Cerebellar cortex (tissue), 1 donor: ENCODE measurements at places on chromosomes 4 and X.

DNA sequence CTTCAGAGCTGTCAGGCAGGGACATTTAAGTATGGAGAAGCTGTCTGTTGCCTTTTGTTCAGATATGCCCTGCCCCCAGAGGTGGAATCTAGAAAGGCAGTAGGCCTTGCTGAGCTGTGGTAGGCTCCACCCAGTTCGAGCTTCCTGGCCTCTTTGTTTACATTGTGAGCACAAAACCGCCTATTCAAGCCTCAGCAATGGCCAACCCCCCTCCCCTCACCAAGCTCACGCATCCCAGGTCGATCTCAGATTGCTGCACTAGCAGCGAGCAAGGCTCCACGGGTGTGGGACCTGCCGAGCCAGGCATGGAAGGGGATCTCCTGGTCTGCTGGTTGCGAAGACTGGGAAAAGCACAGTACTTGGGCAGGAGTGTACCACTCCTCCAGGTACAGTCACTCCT, 59.3 kb downstream of the ZNF674 start:
- no peak for DNase-seq

DNA sequence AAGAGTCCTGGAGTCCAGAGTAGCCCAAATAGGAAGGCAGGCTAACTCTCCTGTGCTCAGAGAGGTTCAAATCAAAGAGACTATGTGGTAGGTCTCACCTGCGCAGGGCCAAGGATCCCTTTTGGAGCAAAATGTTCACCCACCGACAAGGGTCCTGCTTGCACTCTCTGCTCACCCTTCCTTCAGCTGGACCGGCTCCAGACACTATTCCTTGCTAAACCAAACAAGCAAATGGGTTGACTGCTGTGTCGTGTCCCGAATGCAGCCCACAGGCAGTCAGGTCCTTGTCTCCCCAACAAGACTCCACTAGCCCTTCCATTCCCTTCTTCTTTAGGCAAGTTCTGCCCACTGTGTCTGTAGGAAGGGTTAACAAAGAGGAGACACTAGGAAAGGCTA, 760 bp downstream of the TRMT2B start:
- DNase-seq, result no peak

GRCh38 chr4:165512424-165512823, 133.6 kb downstream of the CPE start:
- no peak for DNase-seq

GRCh38 chrX:136207546-136207945, 43.7 kb downstream of the MAP7D3 start:
- DNase-seq, result no peak

- DNase-seq, result no peak
Observed at GRCh38 chrX:10041383-10041782, 74.2 kb downstream of the CLDN34 start.

DNA sequence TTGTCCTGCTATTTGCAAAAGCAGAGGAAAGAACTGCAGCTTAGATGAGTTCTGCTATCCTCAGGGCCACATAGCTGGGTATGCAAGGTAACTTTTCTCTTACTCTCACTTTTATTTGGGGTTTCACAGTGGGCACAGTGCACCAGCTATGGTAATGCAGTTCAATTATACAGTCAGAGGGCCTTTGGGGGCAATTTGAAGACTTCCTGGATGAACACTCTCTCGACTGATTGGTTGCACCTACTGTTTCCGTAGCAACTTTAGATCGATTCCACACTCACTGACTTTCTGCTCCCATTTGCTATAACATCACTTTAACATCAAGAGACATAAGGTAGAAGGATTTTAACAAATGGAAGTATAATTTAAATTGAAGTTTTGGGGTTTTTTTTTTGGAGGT, 128.6 kb downstream of the SLC39A8 start:
- no peak for DNase-seq

DNA sequence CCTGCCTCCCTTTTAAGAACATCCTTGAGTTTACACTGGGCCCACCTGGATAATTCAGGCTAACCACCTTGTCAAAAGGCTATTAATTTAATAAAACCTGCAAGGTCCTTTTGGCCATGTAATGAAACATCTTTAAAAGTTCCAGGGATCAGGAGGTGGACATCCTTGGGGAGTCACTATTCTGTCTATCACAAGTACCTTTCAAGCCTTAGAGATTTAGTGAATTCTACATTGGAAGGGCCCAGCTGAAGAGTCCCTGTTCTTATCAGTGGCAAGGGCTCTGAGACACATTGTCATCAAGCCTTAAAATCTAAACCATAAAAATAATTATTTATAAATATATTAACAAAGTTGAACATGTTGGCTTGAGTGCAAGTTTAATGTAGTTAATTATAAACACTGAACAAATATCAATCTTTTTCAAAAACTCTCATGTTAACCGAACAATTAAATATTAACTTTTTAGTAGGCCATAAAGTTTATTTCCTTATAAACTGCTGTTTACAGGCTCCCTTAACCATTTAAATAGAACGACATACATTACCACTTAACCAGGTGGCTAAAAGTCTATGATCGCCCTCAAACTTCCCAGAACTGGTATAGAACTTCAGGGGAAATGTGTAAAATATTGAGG, 104.4 kb upstream of the CBR4 start:
- DNase-seq, result no peak

DNA sequence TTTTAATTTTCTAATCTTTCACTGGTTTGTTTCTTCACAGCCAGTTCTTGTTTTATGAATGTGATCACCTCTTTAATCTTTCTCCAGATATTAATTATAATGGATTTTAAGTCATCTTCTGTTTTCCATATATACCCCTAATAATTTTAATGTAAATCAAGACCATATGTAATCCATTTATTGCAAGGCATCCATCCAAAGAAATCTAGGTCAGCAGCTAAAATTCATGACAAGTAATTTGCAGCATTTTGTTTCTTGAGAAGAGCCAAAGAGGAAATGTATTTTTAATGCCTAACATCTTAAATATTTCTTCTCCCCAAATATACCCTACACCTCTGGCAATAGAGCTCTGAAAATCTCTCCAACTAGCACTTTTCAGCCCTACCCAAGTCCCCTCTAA, 81.1 kb downstream of the SUPT20HL2 start:
- DNase-seq, result no peak

- no peak for DNase-seq
Observed at GRCh38 chr4:165152527-165152926, 39.9 kb upstream of the TMEM192 start.

GRCh38 chr4:12697970-12698369, 786.2 kb downstream of the RAB28 start:
- DNase-seq, result no peak

DNA sequence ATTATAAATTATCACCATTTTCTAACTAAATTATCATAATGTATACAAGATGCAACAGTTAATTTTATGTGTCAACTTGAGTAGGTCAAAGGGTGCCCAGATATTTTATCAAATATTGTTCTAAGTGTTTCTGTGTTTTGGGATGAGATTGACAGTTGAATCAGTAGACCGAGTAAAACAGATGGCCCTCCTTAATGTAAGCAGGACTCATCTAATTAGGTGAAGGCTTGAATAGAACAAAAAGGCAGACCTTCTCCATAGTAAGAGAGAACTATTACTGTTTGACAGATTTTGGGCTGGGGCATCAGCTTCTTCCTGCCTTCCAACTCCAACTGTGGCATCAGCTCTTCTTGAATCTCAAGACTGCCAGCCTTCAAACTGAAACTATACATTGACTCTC, 185.8 kb downstream of the TRAM1L1 start:
- no peak for DNase-seq

DNA sequence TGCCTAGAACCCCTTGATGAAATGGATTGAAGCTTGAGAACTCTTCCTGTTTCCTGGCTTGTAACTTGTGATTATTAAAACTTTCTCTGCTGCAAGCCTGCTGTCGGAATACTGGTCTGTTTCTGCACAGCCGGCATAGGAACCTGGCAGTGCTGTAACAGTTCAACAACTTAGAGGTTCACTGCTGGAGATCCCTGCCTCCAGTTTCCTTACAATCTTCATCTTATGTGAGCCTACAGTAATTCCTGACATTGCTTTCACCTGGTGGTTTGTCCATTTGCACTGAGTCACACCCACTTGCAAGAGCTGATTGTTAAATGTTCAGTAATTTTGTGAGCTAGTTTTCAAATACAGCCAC, 1.3 kb upstream of the SEPSECS start:
- DNase-seq, result peak; percentile 23

- no peak for DNase-seq
Observed at GRCh38 chr4:5052204-5052702, 973 bp downstream of the STK32B start.

DNA sequence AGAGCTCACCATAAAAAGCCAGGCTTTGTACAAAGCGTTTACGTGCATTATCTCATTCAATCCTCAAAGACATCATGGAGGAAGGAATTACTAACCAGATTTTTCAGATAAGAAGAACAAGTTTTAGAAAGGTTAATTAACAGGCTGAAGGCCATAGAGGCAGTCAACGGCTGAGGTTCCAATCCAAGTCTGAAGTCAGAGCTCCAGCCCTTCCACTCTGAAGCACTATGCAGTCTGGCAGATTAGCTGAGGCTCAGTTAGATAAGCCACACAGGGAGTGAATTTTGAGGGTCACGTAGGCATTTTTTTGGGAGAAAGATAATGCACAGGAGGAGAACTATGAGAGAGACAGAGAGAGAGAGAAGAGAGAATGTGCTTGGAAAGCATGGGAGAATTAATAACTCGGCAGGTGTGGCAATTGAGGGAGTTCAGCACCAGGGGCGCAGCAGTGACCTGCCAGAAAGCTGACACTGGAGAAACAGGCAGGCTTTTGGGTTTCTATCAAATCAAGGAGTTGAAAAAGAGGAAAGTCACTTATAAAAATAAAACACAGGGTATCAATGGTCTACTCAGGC, 116.5 kb upstream of the NAP1L5 start:
- DNase-seq, result no peak

DNA sequence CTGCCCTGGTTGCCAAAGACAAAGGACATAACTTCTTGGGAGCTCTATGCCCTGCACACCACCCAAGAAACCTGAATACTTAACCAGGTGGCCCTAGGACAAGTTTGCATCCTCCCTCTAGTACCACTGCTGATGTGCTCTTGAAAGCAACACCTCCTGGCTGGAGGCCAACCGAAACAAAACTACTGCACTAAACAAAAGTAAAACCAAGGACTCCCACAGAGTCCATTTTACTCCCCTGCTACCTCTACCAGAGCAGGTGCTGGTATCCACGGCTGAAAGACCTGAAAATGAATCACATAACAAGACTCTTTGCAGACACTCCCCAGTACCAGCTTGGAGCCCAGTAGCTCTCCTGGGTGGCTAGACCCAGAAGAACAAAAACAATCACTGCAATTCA, 941.8 kb downstream of the RAPGEF2 start:
- DNase-seq, result no peak

DNA sequence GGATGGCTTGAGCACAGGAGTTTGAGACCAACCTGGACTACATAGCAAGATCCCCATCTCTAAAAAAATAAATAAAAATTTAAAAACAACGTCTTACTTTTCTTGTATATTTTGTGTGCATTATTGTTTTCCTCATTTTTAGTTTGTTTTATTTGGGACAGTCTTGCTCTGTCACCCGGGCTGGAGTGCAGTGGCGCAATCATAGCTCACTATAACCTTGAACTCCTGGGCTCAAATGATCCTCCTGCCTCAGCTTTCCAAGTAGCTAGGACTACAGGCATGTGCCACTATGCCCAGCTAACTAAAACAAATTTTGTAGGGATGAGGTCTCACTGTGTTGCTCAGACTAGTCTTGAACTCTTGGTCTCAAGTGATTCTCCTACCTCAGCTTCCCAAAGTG, 9.5 kb upstream of the SMIM14 start:
- no peak for DNase-seq

DNA sequence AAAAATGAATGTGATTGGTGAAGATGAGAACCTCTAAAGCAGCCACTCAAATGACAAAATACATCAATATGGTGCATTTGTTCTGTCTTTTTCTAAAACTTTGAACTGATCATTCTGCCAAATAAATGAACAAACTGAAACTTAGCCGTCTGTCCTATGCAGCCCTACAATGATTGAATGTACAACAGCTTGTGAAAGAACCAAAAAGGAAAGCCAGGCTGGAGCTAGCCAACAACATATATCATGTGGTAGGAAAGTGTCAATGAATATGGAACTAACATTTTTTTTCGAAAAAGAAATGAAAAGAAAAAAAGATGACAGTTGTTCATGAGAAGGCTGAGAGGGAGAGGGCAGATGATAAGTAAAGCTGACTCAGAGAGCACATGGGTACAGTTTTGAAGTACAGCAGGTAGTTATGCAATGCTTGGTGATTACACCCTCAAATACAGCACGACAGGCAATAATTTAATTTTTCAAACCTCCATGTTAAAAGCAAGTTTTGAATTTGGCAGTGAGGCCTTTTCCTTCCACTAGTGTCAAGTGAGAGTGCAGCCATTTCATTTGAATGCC, 21.2 kb upstream of the SLC7A11 start:
- DNase-seq, result no peak

GRCh38 chr4:53365486-53366300, at the start of gene SCFD2:
TSS of gene SCFD2 (minus strand) at chr4:53366061.
- peak; percentile 99 for DNase-seq

DNA sequence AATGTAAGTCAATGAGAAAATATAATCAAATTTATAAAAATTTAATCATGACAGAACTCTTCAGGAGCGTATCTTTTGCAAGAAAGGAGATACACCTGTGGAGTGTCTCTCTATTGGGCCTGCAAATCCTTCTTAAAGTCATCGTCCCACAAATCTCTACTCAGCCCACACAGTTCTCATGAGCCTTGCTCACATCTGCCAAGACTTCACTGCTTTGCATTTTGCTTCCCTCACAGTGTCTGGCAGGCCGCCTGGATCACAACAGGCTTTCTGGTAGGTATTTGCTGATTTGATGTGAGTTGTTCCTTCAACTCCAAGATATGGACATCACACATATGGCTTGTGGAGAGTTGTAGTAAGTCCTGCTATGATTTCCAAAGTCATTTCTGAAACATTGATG, 183.1 kb upstream of the ARX start:
- no peak for DNase-seq

- no peak for DNase-seq
Observed at GRCh38 chr4:62018537-62018936, 818.4 kb downstream of the ADGRL3 start.

- DNase-seq, result no peak
Observed at GRCh38 chr4:78689261-78689660, 86.9 kb upstream of the BMP2K start.

GRCh38 chr4:67820903-67821302, 62.9 kb downstream of the TMPRSS11D start:
- DNase-seq, result no peak

- no peak for DNase-seq
Observed at GRCh38 chr4:153733751-153734448, 25.9 kb downstream of the RNF175 start.

GRCh38 chr4:107780665-107781064, 44.1 kb upstream of the SGMS2 start:
- DNase-seq, result no peak

- DNase-seq, result no peak
Observed at GRCh38 chr4:141658309-141658708, 21.9 kb downstream of the IL15 start.

GRCh38 chr4:76214177-76214675, 602 bp upstream of the SCARB2 start:
- no peak for DNase-seq
